ENCODE measurements at places on chromosomes 16 and 17. TPM values are rescaled to one million over a fixed set of nuclear protein-coding genes. Genes with fewer than 3 reads are reported as not detected.

DNA sequence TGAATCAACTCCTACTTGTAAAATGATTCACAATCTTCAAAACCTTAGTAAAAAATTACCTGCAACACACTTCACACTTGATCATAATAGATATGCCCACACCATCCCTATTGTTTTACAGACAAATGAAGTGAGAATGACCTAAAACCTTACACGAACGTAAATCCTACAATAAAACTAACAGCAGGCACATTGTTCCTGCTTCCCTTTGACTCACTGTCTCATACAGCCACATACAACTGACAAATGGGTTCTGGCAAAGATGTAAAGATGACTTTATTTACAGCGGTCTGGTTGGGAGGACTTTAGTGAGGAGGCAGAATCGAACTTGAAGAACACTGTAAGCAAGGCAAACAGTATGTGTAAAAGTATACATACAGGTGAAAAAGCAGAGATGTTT lies 188.7 kb downstream of the MYO1D start:
- no peak for ATAC-seq

GRCh38 chr16:4465977-4466779 lies 8.2 kb downstream of the NMRAL1 start:
- peak; percentile 99 for ATAC-seq

- no peak for ATAC-seq
These were observed 59.5 kb downstream of the SLFN11 start for GRCh38 chr17:35313875-35314409.

DNA sequence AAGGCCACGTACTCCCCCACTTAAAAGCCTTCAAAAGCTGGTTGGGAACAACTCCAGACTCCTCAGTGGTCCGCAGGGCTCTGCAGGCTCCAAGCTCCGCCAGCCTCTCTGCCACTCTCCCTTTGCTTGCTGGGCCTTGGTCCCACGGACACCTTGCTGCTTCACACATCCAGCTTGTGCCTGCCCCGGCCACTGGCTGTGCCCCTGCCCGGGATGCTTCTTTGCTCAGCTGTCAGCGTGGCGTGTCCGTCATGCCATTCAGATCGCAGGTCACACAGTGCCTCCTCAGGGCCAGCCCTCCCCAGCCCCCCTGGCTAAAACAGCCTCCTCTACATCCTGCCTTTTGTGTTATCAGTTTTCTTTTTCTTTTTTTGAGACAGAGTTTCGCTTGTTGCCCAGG lies 11.8 kb downstream of the ASPHD1 start:
- no peak for ATAC-seq

GRCh38 chr16:84649511-84649861 lies 1.2 kb downstream of the KLHL36 start:
- ATAC-seq, result no peak

DNA sequence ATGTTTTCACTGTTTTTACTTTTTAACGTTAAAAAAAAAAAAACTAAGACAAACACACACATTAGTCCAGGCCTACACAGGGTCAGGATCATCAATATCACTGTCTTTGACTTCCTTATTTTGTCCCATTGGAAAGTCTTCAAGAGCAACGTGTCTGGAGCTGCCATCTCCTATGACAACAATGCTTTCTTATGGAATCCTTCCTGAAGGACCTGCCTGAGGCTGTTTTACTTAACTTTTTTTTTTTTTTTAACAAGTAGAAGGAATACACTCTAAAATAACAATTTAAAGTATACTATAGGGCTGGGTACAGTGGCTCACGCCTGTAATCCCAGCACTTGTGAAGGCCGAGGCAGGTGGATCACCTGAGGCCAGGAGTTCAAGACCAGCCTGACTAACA lies 71.8 kb upstream of the BCAR1 start:
- ATAC-seq, result no peak

GRCh38 chr17:56833809-56834379 lies at the start of the genes C17orf67 and DGKE:
C17orf67 (minus strand) TSS chr17:56833920; CDS start chr17:56815810, 18,110 bp downstream.
DGKE (plus strand) TSS chr17:56834151; CDS start chr17:56834796, 645 bp downstream.
- peak; percentile 88 for ATAC-seq

DNA sequence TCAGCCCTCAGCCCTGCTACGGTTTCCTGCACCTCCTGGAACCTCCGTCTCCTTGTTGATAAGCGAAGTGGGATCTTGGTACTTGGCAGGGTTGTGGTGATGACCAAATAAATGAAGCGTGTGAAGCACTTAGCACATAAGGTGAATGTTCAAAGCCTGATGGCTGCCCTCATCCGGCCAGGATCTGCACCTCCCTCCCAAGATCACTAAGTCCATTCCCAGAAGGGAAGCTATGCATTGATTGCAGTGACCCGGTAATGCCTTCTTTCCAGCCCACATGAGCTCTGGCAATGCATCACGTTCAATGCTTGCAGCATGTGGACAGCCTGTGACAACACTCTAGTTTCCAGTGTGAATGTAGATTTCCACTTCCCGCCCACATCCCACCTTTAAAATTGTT lies 24.9 kb upstream of the RHOT1 start:
- ATAC-seq, result peak; percentile 46

DNA sequence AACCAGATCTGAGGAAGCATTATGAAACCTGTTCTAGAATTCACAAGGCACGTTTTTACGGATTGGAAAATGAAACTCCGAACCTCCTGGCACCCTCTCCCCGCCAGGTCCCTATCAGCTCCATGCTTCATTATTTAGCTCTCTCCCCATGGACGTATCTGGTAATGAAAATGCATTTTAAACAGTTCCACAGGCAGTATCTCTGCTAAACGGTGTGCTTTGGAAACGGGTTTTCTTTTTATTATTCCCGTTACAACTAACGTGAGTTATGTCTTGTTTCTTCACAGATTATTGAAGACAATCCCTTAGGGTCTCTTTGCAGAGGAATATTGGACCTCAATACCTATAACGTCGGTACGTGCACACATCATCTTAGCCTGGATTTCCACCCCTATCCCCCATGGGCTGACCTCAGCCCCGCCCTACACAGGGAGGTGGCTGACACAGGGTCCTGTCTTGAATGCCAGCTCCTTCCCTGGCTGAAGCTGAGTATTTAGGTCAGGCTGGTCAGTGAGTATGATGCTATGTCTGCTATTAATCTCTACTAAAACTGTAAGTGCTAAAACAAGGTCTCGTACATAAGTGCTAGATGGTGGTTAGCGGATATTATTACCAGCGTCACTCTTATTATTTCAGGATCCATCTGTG lies 82.9 kb downstream of the SDR42E1 start:
- ATAC-seq, result no peak

KREMEN2 gene
- total RNA-seq, result not detected

Measured in activated T-helper 17 cell treated with anti-CD3 and anti-CD28 coated beads, Interleukin-2, amount 50 U/mL, for 72 hours (primary cell).